Activated naive CD4-positive, alpha-beta T cell treated with anti-CD3 and anti-CD28 coated beads for 36 hours (primary cell): ENCODE measurements at places on chromosomes 4 and X.

GRCh38 chr4:19650903-19651864, 600.5 kb upstream of the SLIT2 start:
- H3K27ac ChIP-seq = no peak overlapping the region
- H3K36me3 ChIP-seq = no peaks in the 10 kb centered on the region
- no peaks in the 10 kb centered on the region for H3K4me1 ChIP-seq
- H3K4me3 ChIP-seq = no peak overlapping the region
- DNase-seq = no peak

DNA sequence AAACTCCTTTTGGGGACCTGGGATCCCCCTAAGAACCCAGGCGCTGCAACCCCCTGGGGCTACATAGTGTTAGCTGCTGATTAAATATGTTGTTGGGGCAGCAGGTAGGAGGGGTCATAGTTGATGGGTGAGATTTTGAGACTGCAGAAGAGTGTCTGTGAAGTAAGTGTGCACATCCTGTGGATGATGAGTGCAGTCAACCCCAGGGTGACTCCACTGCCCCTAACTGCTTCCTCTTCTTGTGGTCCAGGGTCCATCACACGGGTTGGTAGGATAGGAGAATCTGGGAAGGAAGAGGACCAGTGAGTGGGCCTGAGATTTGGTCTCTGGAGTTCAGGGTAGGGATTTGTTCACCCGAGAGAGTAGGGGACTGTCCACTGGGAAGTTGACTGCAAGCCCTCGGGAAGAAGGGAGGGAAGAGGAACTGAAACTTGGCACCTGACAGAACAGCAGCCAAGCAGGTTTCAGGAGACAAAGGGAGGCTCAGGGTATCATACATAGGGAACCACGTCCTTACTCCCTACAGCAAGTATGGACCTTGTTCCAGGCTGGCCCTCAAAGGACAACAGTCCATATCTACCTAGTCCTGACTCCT, 8.5 kb downstream of the DLG3 start:
- H3K4me1 ChIP-seq = peaks cover 28% of the 10 kb centered on the region
- no peaks in the 10 kb centered on the region for H3K27me3 ChIP-seq
- DNase-seq = no peak
- peaks cover 3% of the 10 kb centered on the region for H3K36me3 ChIP-seq

DNA sequence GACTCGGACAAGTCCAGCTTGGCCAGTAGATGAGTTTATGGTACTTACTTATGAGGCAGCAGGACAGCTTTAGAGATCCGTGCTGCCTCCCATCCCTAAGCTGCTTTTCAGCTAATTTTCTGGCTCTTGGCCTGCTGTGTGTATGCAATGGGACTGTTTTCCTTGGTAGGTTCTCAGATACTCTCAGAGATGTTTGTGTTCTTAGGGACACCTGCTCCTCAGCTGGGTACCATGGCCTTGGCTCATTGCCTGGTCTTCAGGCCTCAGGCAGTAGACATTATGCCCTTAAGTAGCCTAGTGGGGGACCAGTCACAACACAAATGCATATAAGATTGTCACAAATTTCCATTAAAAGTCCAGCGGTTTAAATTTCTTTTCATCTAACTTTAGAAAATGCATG, 688.0 kb downstream of the PCDH7 start:
- H3K36me3 ChIP-seq = no peaks in the 10 kb centered on the region
- H3K4me1 ChIP-seq = no peaks in the 10 kb centered on the region
- no peak overlapping the region for H3K27ac ChIP-seq
- DNase-seq = no peak
- H3K27me3 ChIP-seq = no peaks in the 10 kb centered on the region

DNA sequence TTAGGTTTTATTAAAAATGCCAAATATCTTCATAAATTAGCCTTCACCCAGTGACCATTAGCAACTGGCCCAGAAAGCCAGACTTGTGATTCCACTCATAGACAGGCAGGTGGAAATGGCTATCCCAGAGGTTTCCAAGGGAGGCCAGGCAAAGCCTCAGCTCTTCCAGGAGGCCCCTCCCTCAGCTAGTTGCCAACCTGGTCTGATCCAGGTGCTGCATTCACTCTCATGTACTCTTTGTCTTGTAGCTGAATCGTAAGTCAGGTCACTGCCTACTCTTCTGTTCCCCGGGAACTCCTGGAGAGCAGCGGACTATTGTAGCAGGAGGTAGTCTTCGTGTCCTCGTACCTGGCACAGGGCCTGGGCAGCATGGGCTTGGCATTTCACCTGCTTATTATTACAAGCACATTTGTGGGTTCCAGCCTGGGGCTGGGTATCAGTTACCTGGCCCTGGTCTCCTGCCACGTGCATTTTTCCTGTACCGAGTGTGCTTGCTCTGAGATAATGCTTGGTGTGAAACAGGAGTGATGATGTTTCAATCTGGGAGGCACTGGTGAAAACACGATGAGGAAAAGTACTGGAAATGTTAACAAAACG, 101.6 kb downstream of the FAM193A start:
- no peak for DNase-seq
- no peak overlapping the region for H3K4me3 ChIP-seq
- peaks cover 17% of the 10 kb centered on the region for H3K36me3 ChIP-seq
- no peaks in the 10 kb centered on the region for H3K4me1 ChIP-seq

DNA sequence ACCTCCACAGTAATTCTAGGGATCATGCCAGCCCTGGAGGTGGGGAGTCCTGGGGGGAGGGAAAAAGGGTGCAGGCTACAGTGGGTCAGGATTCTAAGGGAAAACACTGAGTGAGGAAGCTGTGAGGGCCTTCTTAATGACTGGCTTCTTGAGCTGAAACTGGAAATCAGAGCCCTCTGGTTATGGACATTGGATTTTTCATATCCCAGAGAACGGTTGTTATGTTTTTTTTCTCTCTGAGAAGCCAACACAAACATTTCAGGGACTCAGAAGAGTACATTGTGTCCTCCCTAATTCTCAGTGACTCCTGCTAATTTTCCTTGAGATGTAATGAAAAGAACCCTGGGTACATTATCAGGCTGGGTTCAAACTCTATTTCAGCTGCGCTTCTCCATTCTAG, 162.4 kb upstream of the PRDX4 start:
- DNase-seq = no peak
- H3K27me3 ChIP-seq = no peaks in the 10 kb centered on the region
- no peaks in the 10 kb centered on the region for H3K4me1 ChIP-seq
- H3K36me3 ChIP-seq = no peaks in the 10 kb centered on the region
- H3K4me3 ChIP-seq = no peak overlapping the region
- H3K27ac ChIP-seq = no peak overlapping the region

GRCh38 chrX:100368167-100368566, 41.9 kb downstream of the PCDH19 start:
- no peaks in the 10 kb centered on the region for H3K4me1 ChIP-seq
- H3K27ac ChIP-seq = no peak overlapping the region
- H3K36me3 ChIP-seq = no peaks in the 10 kb centered on the region
- peak; percentile 18 for DNase-seq
- H3K4me3 ChIP-seq = no peak overlapping the region

DNA sequence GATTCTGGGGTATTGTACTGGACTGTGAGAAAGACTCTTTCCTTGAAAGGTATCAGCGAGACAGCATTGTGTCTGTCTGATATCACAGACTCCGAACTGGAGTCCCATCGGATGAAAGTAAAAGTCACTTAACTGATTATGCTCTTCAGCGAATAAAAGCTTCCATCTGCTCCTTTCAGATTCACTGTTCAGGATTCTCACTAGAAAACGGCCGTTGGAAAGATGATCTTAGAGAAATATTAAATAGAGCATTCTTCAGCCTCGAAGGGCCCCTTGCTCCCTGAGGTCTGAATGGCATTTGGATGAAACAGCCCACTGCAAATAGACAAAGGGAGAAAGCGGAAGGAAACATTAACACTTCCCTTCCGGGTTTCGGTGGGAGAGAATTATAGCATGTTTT, 416.2 kb upstream of the PRKX start:
- no peak for DNase-seq
- H3K4me3 ChIP-seq = no peak overlapping the region
- no peaks in the 10 kb centered on the region for H3K27me3 ChIP-seq
- no peaks in the 10 kb centered on the region for H3K4me1 ChIP-seq

DNA sequence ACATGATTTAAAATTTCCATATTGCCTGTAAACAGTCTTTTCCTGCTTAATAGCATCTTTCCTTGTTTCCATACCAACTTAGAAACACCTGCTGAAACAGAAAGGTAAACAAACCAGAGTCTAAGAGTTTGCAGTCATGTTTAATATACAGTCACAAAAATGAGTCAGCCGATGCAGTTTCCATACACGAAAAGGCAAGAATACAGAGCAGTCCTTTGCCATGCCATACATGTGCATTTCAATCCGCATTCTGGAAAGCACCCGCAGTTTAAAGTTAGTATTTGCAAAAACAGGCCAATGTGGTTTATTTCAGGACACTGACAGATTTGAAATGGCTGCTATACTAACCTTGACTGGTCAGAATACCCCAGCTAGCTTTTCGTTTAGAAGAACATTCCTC, 32.1 kb downstream of the ASB5 start:
- no peak overlapping the region for H3K4me3 ChIP-seq
- H3K36me3 ChIP-seq = no peaks in the 10 kb centered on the region
- no peak for DNase-seq
- H3K4me1 ChIP-seq = no peaks in the 10 kb centered on the region
- H3K27ac ChIP-seq = no peak overlapping the region

DNA sequence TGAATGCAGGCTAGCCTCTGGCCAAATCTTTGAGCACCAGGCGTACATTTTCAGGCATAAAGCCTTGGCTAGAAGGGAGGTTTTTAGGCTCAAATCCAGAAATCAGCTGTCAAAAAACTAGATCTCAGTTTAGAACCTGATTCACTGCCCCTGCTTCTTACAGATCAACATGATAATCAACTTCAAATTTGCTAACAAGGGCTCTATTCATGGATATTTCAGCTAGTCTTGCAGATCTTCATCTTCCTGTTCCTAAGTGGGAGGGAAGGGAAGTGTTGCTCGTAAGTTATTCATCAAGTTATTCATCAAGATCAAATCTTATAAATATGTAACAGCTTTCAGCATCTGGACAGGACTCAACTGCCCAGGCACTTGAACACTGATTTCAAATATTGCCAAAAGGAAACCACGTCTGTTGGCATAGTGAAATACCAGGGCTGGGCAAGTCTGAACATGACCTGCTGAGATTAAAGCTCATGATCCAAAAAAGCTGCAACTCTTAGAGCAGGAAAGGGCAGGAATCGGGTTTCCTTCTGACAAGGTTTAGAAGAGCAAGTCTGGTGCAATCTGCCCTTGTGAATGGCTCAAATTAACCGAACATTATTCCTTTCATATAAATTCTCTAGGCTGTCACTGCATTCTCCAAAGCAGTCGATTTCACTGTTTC, 200.3 kb downstream of the PDGFC start:
- no peak for DNase-seq
- no peaks in the 10 kb centered on the region for H3K27me3 ChIP-seq
- no peak overlapping the region for H3K4me3 ChIP-seq

DNA sequence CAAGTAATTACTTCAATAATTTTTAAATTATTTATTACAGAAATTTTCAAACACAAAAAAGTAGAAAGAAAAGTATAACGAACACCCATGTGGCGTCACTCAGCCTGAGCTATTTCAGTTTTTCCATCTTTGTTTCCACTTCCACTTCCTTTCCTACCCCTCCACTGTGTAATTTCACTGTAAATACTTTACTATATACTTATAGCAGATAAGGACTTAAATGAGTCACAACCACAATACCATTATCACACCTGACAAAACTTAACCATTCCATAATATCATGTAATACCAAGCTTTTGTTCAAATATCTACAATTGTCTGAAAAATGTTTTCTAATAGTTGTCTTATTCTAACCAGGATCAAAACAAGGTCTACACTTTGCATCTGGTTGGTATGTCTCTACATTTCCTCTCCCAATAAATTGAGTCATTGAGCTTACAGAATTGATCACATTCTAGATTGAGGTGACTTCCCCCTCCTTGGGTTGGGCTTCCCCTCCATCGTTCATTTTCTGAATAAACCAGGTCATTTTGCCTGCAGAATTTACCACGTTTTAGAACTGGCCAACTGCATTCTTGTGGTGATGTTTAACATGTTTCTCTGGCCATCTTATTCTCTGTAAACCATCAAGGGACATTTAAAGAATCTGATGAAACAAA, 48.7 kb downstream of the ATP10D start:
- no peak overlapping the region for H3K27ac ChIP-seq
- H3K4me3 ChIP-seq = no peak overlapping the region
- H3K27me3 ChIP-seq = no peaks in the 10 kb centered on the region
- H3K4me1 ChIP-seq = peaks cover 33% of the 10 kb centered on the region
- DNase-seq = peak; percentile 10
- peaks cover 10% of the 10 kb centered on the region for H3K36me3 ChIP-seq

DNA sequence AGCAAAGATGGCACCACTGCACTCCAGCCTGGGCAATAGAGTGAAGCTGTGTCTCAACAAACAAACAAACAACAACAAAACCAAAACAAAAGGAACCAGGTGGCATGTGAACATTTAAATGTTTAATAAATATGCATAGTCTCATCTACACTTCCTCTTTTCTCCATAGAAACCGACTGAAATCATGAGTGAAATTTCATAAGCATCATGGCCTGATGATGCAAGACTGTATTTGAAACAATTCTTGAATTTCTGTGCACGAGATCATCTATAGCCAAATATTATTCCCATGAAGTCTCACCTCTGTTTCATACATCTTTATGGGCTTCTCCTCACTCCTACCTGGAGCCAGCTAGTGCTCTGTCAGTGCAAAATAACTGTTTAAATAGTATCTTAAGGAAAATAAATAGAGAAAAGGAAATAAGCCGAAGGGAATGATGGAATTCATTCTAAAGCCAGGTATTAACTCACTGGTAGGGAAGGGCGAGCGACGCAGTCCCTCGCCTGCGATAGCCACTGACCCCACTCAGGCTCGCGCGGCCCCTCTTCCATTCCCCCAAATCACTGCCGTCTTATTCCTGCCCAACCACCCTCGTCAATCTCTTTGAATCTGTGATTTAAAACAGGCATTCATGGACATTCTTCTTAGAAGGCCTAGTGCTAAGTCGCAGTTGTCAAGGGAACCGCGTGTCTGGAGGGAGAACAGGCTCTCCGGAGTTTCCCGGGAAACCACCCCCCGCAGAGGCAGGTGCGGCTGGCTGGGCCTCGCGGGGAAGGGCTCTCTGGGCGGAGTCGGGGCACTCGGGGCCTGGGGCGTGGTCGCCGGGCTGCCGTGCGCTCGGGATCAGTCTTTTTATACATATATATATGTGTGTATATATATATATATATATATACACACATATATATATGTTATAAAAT, 52.4 kb upstream of the TRIM2 start:
- H3K36me3 ChIP-seq = no peaks in the 10 kb centered on the region
- DNase-seq = peak; percentile 84
- peaks cover 47% of the 10 kb centered on the region for H3K4me1 ChIP-seq
- no peaks in the 10 kb centered on the region for H3K27me3 ChIP-seq

GRCh38 chr4:168677879-168678278, 181.0 kb downstream of the PALLD start:
- DNase-seq = no peak
- H3K4me1 ChIP-seq = no peaks in the 10 kb centered on the region
- H3K27ac ChIP-seq = no peak overlapping the region

GRCh38 chrX:137062915-137063617, 29.3 kb upstream of the GPR101 start:
- H3K36me3 ChIP-seq = no peaks in the 10 kb centered on the region
- H3K27me3 ChIP-seq = no peaks in the 10 kb centered on the region
- H3K4me1 ChIP-seq = no peaks in the 10 kb centered on the region
- H3K4me3 ChIP-seq = no peak overlapping the region
- H3K27ac ChIP-seq = no peak overlapping the region
